Dermis blood vessel endothelial cell (primary cell): ENCODE measurements at places on chromosomes 11 and 22.

DNA sequence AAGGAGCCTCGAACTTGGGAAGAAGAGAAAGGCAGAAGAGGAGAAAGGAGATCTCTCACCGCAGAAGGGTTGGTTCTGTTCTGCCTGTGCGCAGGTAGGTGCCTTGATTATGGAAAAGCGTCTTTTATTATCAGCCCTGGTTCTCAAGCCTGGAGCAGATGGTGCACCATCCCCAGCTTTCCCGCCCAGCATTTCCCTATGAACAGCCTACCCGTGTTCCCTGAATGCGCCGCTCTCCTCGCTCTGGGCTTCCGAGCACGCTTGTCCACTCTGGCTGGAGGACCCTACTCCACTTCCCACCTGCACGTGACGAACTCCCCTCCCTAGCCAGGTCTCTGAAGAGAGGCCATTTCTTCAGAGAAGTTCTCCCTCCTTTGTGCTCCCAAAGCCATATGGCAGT is 15.2 kb downstream of the IGSF9B start:
- no peak for DNase-seq

- peak; percentile 38 for DNase-seq
These were observed 9.5 kb upstream of the UPB1 start for GRCh38 chr22:24485608-24486007.

- peak; percentile 86 for DNase-seq
These were observed 1.4 kb downstream of the XBP1 start for GRCh38 chr22:28798810-28799605.

- peak; percentile 36 for DNase-seq
These were observed 65.3 kb upstream of the MS4A8 start for GRCh38 chr11:60634126-60634525.

DNA sequence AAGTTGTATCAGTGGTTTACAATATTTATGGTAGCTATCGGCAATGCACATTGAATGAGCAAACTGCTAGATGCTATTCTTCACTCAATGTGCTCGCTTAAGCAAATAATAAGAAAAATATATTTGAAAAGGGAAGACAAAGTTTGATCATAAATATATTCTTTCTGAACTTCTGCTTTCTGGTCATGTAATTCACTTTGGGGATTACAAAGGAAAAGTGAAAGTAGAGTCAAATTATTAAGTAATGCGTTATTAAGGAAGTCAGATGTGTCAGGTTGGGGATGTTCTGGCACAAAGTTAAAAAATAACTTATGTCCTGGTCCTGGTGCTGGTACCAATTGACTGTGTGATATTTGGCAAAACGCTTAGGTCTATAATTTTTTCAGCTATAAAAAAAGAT is 98.0 kb upstream of the TRIM77 start:
- DNase-seq, result no peak

DNA sequence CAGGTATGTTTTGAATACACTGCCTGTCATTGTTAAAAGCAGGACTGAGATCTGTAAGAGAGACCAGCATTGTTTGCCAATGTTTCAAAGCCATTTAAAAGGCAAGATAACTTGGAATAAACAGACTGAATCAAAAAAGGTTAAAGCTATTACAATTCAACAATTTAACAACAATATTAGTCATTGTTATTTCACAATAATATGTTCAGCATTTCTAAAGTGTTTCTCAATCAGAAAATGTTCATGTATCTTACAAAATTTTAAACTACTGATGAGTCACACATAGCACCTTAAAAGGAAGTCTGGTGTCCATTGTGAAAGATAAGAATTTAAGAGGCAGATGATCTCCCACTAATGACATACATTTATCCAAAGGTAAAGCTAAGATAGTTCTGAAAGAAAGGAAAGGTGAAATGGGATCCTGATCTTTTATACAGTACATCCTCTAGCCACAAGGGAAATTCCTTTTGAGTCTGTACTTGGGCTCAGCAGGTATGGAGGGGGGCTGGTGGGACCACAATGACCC is 79.7 kb downstream of the MAML2 start:
- DNase-seq, result peak; percentile 37
